Lung microvascular endothelial cell (primary cell): ENCODE measurements at places on chromosomes 4 and X. TPM values are rescaled to one million over a fixed set of nuclear protein-coding genes. Genes with fewer than 3 reads are reported as not detected.

SSX3 gene
- not detected in 2 replicates for total RNA-seq

RAB41 gene
- not detected in 2 replicates for total RNA-seq

MAGEA11 gene
- total RNA-seq = under 0.01 TPM in 1 of 2 replicates, not detected in the other

CTPS2 gene
- total RNA-seq = 9.2 and 11.1 TPM in 2 replicates

TCP11X2 gene
- total RNA-seq = not detected in 2 replicates

TRMT2B gene
- 13.9 and 14.4 TPM in 2 replicates for total RNA-seq

TSPAN5 gene
- 74.3 and 83.9 TPM in 2 replicates for total RNA-seq

NHS gene
- total RNA-seq = under 0.01 TPM in 2 replicates

KCTD8 gene
- 0.20 and 0.22 TPM in 2 replicates for total RNA-seq

FGB gene
- total RNA-seq = not detected in 2 replicates

DCX gene
- not detected in 2 replicates for total RNA-seq

CENPU gene
- 2.4 and 8.1 TPM in 2 replicates for total RNA-seq

DNA sequence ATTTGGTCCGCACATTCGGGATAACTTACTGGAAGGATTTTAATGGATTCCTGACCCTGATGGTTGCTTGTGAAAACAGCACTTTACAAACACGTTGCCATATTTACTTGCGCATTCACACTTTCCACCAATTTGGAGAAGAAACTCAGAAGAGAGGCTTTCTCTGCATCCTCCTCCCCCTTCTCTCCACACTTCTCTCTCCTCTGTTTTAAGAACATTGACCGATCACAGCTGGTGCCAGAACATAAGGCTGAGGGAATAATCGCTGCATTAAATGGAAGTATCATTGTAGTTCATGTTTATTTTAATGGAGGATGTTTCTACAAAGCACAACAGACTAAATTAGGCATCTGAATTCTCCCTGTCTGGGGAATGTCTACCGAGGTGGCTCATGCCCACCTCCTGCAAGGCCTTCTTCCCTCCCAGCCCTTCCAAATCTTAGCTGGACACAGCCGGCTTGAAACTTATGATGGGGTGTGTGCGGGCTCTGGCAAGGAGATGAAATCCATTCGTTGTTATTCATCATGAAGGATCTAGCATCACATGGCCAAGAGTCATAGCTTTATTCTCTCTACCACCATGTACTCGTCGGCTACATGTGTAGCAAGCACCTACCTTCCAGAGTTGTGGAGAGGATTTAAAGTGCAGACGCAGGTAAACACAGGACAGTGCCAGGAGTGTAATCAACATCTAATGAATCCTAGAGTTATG is 204.1 kb downstream of the LDB2 start:
- DNase-seq = no peak

DNA sequence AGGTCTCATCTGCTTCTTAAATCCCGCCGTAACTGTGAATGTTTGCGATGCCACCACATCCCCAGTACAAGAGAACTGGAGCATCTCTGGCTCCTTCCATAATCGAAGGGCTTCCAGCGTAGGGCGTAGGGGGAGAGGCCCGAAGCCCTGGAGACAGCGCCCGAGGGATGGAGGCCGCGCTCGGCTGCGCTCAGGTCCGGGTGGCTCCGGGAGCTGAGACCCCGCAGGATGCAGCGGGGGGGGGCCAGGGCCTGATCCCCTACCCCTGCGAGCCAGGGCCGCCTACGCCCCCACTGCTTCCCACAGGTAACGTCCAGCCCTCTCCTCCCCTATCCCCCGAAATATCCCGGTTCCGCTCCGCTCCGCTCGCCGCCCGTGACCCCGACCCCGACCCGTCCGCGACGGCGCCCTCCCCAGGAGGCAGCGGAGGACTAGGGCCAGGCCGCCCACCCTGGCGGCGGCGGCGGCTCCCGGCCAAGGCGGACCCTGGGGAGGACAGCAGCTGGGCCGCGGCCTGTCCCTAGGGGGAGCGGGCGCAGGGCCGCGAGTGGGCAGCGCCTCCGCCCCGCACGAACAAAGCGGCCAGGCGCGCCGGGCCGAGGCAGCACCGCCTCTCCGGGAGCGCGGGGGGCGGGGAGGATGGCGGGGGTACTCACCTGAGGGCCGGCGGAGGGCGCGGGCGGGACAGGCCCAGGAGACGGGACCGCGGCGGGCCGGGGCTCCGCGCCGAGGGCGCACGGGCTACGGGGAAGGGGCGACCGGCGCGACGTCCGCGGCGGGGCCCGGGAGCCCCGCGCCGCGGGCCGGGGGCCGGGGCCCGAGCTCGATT is 723 bp downstream of the WDFY3 start:
- peak; percentile 73 for DNase-seq

DNA sequence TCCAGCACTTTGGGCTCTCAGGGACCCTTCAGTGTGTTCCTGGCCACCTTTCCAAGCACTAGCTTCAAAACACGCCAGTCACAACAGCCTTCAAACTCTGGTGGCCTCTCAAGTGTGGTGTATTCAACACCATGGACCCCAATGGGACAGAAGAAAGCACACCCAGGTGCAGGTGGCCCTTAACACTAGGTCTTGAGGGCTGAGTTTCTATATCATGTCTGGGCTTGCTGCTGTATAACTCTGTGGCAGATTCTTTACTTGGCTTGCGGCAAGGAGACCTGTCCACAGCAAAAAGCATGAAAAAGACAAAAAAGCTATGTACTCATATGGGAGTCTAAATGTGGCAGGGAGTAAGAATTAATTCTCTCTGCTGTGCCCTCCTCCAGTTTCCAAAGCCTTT is 23.1 kb downstream of the MSL3 start:
- DNase-seq = no peak

GRCh38 chr4:36677874-36678273 is 396.5 kb downstream of the DTHD1 start:
- no peak for DNase-seq

DNA sequence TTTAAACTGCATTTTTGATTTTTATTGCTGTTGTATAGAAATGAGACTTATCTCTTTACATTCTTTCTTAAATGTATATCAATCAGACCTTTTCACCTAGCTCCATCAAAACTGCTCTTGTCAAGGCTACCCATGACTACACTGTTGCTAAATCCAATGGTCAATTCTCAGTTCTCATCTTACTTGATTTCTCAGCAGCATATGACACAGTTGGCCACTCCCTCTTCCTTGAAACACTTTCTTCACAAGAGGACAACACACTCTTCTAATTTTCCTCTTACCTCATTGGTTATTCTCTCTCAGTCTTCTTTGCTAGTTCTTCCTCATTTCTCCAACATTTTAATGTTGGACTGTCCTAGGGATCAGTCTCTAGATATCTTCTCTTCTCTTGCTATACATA is 94.1 kb upstream of the CITED1 start:
- no peak for DNase-seq

DNA sequence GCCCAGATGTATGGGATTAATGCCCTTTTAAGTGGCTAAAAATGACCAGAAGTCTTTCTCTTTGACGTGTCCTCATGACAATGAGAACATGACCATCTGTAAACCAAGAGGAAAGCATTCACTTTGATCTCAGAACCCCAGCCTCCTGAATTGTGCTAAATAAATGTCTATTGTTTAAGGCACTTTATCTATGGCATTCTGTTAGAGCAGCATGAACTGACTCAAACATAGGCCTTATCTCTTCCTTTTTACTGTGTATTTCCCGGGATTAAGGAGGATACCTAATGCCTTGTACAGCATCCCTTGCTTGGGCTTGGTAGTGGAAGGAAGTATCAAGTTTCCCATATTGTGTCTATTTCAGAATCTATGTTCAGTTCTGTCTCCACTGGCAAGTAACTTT is 47.2 kb upstream of the HS3ST1 start:
- DNase-seq = no peak

GRCh38 chr4:11415409-11416070 is 13.2 kb downstream of the HS3ST1 start:
- DNase-seq = no peak

DNA sequence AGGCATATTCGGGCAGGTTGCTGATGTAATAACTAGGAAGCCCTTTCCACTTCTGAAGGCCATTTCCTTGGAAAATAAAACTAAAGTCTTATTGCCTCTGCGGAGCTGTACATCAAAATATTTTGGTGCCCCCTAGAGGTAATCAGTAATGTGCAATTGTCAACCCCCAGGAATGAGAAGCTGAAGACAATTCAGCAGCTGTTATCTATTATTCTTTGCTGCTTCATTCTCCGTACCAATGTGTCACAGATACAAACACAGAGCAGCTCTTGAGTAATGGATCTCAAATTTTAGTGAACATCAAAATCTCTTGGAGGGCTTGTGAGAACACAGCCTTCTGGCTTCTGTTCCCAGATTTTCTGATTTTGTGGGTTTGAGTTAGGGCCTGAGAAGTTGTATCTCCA is 3.5 kb upstream of the SLIT2 start:
- peak; percentile 33 for DNase-seq

DNA sequence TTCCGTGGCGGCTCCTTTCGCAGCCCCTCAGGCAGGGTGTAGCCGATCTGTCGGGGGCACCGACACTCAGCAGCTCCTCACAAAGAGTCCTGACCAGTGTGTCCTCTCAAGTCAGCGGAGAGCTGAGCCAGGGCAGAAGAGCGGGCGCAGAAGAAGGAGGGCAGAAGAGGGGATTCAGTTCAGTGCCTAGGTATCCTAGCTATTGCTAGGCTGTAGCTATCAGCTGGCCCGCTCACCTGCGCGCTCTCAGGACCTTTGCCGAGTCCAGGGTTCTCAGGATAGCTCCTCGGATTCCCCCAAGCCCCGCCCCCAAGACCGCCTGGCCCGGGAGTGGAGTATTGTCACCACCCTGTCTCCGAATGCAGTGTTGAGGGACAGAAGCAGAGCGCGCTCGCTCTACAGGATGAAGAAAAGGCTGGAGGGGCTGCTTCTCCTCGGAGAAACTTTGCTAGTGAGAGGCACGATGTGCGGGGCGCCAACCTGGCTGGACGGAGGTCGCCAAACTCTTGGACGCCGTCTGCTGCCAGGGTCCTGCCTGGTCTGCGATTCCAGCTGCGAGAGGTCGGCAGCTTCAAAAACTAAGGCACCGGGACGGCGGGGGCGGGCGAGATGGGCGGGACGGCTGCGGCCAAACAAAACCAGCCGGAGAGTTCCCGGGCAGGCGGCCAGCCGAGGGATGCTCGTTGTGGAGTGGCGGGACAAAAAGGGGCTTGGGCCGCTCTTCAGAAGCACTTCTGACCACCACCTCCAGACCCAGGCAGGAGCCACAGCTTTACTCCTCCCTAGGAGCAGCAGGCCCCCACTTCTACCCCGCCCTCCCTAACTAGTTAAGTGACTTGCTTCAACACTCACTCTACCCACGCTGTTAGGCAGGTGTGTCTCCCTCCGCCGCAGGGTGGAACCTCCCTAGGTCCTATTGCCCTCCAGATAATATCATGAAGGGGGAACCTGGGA is at the start of gene XKRX:
TSS of gene XKRX (minus strand) at position 258 of the 954 bp plus-strand sequence. CDS start 613 bp downstream, outside the sequence.
- DNase-seq = peak; percentile 16

GRCh38 chrX:37754516-37754915 is 25.3 kb upstream of the CYBB start:
- no peak for DNase-seq

- no peak for DNase-seq
Observed at GRCh38 chrX:83185887-83186286, 322.2 kb upstream of the POU3F4 start.

DNA sequence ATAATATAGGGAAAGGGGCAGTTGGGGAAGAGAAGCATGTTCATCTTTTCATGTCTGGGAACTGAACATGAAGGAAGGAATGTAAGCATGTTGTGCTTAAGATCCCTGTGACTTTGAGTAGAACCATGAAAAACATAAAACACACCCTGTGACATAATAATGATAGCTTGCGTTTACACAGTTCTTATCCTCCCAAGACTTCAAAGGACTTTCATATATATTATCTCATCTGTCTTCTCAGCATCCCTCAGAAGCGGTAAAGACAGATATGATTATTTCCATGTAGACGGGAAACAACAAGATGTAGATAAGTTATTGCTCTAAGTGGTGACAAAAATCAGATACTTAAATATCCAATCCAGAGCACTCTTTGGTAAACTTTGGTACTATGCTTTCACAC is 3.3 kb upstream of the SH3RF1 start:
- no peak for DNase-seq

DNA sequence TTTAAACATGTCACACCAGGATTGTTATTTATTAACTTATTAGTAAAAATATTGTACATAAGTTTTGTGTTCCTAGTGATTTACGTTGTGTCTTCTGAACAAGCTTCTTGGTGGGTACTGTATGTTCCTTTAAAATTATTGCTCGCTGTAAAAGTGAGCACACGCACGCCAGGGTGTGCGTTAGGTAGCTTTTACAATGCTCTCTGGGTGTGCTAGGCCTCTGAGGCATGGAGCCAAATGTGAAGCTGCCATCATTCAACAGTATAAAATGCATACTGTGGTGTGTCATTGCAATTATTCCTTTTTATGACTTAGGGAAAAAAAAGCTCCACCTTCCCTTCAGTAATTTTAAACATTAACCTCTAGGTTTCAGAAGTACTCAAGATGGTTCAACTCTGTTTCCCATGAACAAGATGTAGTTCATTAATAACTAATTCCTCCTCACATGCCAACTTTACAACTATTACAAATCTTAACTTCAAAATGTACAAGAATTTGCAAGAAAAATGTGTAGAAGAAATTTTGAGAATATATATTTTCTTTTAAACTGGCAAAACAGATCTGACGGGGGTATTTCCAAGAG is 42.4 kb downstream of the ATOH1 start:
- no peak for DNase-seq

GRCh38 chr4:169492436-169493163 is 119.8 kb downstream of the NEK1 start:
- peak; percentile 59 for DNase-seq

DNA sequence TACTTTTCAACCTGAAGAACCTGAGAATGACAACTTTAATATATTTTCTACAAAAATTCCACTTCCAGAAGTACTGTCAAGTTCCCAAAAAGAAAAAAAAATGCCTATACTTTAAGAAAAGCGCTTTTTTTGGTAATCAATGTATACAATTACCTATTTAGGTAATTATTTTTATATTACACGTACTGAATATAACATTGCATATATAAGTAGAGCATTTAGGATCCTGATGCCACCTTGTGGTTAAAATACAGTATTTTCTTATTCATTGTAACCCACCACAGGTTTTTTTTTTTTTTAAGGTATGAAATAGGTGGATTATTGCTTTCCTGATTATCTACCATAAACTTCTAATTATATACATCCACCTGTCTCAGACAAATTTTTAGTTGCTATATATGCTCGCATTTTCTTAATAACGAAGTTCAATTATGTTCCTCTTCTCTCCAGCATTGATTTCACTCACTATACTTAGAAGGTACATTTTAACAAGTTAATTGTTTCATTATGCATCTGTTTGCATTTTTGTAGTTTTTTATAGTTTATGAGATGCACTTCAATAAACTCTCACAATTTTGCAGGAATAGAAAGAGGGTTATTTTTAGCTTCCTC is 5.2 kb downstream of the MAP9 start:
- DNase-seq = peak; percentile 28

DNA sequence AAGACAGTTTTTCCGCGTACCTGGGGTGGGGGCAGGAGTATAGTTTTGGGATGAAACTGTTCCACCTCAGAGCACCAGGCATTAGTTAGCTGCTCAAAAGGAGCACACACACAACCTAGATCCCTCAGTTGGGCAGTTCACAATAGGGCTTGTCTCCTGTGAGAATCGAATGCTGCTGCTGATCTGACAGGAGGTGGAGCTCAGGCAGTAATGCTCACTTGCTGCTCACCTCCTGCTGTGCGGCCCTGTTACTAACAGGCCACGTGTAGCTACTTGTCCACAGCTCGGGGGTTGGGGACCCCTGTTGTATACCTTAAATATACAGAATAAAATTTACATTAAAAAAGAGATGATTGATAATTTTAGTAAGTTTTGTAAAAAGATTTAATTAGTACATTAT is 191.5 kb downstream of the SLC7A11 start:
- DNase-seq = no peak

GRCh38 chr4:86019906-86020305 is 339.9 kb downstream of the MAPK10 start:
- DNase-seq = no peak
